MG63 (cell line): ENCODE measurements at places on chromosomes 11 and 22. TPM values are rescaled to one million over a fixed set of nuclear protein-coding genes. Genes with fewer than 3 reads are reported as not detected.

KDM4E gene
- not detected in 2 replicates for total RNA-seq

KRTAP5-2 gene
- not detected in 2 replicates for total RNA-seq

FAM168A gene
- total RNA-seq: 10.7 and 15.3 TPM in 2 replicates

THY1 gene
- total RNA-seq: 122 and 188 TPM in 2 replicates

PITPNM1 gene
- total RNA-seq: 5.5 and 18.9 TPM in 2 replicates

- no peak for DNase-seq
Measured at GRCh38 chr11:114719562-114719961, 41.2 kb downstream of the NXPE2 start.

DNA sequence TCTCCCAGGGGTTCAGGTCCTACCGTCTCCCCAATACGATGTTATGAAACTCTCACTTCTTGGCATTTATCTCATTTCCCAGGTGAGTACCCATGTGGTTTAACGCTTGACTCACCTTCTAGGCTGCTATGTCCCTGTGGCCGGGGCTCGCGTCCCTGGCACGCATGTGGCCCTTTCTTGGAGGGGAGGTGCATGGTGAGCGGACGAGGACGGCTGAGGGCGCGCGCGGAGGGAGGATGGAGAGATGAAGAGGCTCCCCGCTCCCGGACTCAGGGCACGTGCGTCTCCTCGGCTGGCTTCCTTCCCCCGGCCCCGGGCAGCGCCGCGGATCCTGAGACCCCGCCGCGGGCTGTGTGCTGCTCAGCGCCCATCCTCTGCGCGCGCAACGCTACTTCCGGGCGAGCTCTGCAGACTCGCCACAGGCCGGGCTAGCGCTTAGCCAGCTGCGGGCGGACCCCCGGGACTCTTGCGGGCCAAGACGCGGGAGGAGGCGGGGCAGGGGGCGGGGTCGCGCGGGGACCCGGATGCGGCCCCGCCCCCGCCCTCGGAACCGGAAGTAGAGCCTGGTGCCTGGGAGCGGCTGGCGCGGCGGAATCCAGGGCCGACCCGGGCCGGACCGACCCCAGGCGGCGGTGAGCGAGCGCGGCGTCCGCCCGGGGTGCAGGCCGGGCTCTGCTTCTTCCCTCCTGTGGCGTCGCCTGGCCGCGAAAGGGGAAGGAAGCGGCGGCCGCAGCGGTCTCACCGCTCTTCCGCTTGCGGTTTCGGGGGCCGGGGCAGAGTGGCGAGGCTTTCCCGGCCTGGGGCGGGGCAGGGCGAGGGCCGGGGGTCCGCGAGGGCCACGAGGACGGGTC is at the start of gene CTTN:
Gene CTTN, plus strand, starts transcription at position 547 of the 851 bp plus-strand sequence. CDS start 8,769 bp downstream, outside the sequence.
- DNase-seq: peak; percentile 91

- no peak for DNase-seq
Measured at GRCh38 chr22:46500201-46500600, 37.2 kb downstream of the CELSR1 start.

DNA sequence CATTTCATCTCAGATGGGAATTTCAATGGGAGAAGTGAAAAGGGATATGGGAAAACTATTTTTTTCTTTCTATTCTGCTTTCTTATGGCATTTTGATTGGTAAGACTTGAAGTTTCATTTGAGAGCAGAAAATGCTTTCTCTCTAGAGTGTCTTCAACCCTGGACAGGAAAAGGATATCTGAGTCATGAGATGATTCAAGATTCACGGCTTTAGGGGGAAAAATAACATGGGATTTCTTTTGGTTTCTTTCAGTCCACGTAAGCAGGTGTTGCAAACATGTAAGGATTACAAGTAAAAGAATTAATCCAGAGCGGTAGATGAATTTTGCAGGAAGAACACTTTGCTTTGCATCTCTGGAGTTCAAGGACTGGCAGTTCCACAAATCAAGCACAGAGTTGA is 1001.0 kb upstream of the TENM4 start:
- no peak for DNase-seq

GRCh38 chr11:43010042-43010441 is 301.8 kb upstream of the API5 start:
- no peak for DNase-seq

- no peak for DNase-seq
Measured at GRCh38 chr11:106468086-106468485, 390.6 kb downstream of the AASDHPPT start.

GRCh38 chr22:29478326-29479276 is 1.4 kb upstream of the NEFH start:
- DNase-seq: no peak

DNA sequence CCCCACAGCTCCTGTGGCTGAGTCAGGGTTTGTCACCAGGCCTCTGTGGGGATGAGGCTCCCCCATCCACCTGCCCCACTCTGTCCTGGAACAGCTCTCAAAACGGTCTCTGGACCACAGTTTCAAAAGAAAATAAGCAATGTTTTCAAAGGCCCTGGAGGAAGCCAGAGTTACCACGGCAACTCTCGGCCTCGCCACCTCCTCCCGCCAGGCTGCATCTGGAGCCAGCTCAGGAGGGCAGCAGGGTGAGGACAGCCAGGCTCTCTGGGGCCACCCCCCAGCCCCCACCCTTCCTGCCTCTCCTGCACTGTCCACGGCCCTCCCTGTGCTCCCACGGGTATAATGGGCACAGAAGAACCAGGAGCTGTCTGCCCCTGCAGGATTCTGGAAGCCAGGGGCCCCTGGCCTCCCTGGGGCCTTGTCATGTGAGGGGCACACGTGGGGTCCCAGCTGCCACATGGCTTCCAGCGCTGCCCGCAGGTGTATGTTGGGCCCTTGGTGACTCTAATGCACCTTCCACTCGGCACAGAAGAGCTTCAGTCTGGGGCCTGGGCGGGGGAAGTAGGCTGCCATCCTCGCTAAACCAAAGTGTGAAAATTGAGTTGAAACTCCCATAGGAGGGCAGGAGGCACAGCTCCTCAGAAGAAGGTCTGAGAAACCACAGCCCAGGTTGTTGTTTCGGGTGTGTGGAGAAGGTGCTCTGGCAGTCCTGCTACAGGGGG is 10.3 kb downstream of the CD81 start:
- no peak for DNase-seq

GRCh38 chr11:24324211-24324610 is 172.6 kb upstream of the LUZP2 start:
- DNase-seq: no peak

DNA sequence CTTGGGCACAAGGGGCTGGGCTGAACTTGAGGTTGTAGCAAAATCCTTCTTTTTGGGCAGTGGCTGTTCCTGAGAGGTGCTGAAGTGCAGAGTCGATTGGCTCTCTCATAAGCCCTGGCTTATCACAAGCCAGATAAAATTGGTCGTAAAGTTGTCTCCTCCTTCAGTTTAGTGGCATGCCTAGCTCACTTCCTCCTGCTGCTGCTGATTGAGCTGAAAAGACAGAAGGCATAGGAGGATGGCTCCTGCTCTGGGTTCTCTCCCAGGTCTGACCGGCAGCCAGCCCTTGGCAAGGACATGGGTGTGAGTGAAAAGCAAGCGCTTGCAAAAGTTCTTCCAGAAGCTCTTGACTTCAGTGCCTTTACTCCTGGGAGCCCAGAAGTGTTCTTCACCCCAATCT is 83.9 kb downstream of the LDLRAD3 start:
- DNase-seq: no peak

- no peak for DNase-seq
Measured at GRCh38 chr11:74004759-74005615, 3.9 kb downstream of the UCP3 start.

GRCh38 chr11:60641940-60642339 is 57.5 kb upstream of the MS4A8 start:
- DNase-seq: no peak

DNA sequence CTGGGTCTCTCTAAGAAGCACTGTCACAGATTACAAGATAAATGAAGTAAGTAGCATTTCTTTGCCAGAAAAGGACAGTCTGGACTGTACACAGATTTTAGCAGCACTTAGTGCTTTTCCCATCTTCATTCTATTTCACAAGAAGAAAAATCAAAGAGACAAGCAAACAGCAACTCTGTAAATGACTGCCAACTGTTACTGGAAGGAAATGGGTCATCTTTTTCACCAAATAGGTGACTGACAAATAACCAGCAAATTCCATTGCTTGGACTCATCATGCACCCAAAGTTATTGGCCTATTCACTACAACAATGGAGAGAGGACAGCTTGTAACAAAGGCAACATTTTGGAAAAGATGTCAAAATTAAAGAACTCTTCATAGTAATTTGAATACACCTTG is 28.9 kb upstream of the CARD18 start:
- no peak for DNase-seq
